ENCODE measurements at places on chromosomes 11 and 22.

- DNase-seq = no peak
Measured at GRCh38 chr11:23778971-23779370, 717.9 kb upstream of the LUZP2 start.

- no peak for DNase-seq
Measured at GRCh38 chr11:2031058-2031457, 33.4 kb upstream of the H19 start.

DNA sequence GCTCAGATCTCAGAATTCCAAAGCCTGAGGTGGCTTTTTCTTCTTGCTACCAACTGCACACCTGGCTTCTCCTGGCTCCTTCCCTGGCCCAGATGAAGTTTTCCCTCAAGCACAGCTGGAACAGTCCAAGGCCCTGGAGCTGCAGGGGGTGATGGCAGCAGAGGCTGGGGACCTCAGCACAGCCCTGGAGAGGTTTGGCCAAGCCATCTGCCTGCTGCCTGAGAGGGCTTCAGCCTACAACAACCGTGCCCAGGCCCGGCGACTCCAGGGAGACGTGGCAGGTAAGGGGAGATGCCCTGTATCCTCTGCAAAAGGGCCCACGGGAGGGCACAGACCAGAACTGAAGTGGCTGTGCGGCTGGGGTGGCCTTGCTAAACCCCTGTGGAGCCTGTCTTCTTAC is 1.2 kb downstream of the TTC36 start:
- no peak for DNase-seq

DNA sequence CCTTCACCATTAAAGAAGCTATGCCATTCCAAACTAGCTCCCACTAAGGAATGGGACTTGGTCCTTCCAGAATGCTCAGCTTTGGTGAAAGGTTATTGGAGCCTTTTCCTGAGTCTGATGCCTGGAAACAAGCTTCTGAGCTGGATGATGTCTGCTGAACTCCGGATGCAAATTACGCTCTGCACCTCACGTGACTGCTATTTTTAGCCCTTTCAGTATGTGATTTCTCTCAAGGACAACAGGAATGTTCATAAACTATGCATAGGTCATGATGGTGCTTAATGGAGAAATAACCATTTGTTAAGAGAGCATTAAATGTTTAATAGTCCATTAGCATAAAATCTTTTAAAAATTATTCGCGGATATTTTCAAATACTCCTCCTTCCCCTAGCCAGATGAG is 631.4 kb upstream of the KIRREL3 start:
- no peak for DNase-seq

DNA sequence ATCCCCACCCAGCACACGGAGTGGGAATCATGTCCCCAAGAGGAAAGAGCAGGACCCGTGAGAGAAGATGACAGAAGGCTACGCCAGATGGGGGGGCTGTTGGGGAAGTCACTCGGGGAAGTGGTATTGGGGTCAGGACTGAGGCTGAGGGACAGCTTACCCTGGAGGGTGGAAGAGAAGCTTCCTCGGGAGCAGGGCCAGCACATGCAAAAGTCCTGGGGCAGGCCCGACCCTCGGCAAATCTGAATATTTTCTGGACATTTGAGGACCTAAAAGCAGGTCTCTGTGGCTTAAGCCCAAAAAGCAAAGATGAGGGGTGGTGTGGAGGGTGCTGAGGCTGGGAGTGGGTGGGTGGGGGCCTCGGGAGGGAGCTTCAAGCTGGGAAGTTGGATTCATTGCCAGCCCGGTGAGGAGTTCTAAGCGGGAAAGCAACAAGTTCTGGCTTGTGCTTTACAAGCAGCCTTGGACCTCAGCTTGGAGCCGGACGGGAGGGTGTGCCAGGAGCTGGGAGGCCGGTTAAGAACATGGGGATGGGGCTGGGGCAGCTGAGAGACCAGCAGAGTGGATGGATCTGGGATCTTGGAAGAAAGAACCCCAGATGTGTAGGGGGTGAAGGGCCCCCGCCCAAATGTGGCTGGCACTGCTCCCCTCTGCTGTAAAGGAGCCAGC is 34.9 kb downstream of the GRAMD4 start:
- no peak for DNase-seq

DNA sequence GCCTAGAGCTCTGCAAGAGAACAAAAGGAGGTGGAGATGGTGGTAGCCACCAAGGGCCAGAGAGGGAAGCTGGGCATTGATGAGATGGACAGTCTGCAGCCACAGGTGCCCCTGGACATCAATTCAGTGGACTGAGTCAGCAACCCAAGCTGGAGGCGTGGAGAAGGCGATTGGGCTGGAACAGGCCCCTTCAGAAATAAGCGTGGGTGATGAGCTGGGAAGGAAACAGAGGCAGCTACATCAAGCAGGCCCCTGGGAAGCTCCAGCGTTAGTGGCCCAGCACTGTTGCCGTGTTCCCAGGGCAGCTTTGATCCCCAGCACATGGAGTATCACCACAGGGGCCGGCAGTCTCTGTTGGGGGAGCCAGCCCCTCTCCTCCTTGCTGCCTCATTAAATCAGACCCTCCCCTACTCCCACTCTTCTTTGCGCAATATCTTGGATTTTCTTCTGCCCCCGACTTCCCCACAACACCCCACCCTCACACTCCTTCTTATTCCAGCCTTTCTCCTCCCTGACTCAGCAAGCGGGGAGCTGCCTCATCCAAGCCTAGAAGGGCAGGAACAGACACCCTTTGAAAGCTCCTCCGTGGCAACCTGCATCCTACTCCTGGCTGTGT is 31.7 kb upstream of the OAF start:
- DNase-seq = no peak

DNA sequence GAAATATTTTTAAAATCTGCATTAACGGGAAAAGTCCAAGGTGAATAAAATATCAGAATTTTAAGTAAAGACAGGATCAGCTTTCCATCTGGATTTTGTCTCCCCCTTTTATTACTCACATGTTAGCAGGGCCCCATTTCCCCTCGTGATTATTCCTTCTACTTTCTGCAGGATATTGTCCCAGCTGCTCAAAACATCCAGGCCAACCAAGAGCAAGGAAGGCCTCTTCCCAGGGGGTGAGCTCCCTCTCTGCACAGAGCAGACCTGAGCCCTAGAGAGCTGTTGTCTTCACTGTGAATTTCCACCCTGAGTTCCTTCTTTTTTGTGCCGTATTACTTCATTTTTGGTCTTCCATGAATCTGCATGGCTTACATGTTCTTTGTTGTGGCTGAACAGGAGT is 3.7 kb upstream of the TMPRSS13 start:
- DNase-seq = no peak

GRCh38 chr22:33126881-33127280 is 68.7 kb upstream of the SYN3 start:
- no peak for DNase-seq

- DNase-seq = peak; percentile 77
Measured at GRCh38 chr11:76318744-76319384, 62.1 kb downstream of the THAP12 start.

DNA sequence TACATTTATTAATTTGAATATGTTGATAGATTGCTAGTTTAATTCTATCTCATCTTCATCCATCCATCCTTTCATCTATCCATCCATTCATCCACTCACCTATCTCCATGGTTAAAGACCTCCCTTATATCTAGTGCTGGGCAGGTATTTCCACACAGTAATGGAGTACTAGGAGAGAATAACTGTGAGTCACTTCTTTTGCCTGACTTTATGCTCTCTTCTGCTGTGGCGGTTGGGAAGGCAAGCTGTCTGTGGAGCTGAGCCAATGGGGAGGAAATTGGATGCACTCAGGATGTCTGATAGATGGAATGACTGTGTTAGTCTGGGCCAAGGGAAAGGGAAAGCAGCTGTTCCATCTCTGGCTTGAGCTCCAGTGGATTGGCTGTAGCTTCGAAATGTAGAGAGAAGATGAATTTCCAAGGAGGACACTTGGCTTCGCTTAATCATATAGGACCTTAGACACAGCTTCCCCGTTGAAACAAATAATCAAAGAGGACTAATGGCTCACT is 60.3 kb downstream of the NELL1 start:
- peak; percentile 8 for DNase-seq

DNA sequence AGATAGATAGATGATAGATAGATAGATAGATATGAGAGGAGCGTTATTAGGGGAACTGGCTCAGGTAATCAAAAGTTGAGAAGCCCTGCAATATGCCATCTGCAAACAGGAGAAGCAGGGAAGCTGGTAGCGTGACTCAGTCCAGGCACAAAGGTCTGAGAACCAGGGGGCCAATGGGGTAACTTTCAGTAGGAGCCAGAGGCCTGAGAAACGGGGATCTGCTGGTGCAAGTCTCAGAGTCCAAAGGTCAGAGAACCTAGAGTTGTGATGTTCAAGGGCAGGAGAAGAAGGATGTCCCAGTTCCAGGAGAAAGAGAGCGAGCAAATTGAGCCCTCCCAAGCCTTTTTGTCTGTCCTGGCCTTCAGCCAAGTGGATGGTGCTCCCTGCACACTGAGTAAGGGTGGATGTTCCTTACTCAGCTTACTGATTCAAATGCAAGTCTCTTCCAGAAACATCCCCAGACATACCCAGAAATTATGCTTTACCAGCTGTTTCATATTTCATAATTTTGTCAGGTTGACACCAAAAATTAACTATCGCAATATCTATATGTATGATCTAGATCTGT is 87.8 kb upstream of the SLC22A12 start:
- DNase-seq = no peak

DNA sequence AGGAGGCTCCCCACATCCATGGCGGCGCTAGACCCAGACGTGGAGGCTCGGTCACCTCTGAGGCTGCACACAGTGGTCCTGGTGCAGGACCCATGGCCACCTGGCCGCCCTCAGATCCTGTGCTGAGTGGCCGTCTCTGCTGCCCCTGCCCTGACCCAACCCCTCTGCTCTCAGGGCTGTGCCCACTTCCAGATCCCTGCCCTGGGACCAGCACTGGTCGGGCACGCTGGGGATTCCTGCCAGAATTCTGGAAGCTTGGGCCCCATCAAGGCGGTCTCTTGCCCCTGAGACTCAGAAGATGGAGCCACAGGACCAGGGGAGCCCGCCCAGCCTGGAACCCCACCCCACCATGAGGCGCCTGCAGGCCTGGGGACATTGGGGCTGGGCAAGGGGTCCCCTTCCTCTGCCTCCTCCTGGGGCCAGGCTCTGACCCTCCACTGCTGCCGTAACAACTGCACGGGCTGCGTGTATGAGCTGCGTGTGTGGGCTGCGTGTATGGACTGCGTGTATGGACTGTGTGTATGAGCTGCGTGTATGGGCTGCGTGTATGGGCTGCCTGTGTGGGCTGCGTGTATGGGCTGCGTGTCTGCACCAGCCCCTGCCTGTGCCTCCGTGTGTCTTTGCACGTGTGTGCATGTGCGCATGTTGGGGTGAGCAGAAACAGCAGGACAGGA is 48.7 kb downstream of the IGLL1 start:
- DNase-seq = no peak

GRCh38 chr11:131163613-131164012 is 206.8 kb upstream of the NTM start:
- no peak for DNase-seq

- DNase-seq = no peak
Measured at GRCh38 chr11:123321636-123322035, 108.4 kb upstream of the GRAMD1B start.

- DNase-seq = no peak
Measured at GRCh38 chr22:37449331-37450001, 22.2 kb upstream of the ELFN2 start.

DNA sequence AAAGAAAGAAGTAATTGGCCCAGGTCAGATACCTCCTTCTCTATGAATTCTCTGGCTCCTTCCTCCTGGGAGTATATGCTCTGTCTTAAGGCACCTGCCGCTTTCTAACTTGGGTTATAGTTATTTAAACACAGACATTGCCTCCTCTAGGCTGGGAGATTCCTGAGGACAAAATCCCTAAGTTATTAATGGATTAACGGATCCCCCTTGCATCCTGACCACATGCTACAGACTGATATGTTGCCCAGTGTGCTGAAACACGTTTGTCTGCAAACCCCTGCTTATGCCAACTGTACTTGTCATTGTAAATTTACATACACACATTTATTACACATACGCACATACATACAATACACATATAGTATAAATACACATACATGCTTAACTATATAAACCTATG is 35.3 kb downstream of the PACSIN2 start:
- no peak for DNase-seq

GRCh38 chr22:19216579-19216978 is 38.0 kb upstream of the SLC25A1 start:
- no peak for DNase-seq

DNA sequence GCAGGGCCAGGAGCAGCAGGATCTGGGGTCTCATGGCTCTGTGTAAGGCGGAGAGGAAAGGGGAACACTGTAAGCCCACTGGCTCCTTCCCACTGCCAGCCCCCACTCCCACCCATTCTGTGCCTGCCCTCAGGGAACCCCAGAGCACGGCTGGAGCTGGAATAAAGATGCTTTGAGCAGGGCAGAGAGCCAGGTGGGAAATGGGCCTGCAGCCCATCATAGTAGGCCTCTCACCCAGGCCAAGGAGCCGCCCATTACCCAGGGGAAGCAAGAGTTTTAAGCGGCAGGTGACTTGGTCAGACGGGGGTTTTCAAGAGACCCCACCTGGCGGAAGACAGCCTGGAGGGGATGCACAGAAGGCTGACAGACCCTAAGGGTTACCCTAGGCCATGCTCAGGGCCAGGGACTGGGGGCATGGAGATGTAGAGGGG is 4.6 kb downstream of the LRRC32 start:
- no peak for DNase-seq

DNA sequence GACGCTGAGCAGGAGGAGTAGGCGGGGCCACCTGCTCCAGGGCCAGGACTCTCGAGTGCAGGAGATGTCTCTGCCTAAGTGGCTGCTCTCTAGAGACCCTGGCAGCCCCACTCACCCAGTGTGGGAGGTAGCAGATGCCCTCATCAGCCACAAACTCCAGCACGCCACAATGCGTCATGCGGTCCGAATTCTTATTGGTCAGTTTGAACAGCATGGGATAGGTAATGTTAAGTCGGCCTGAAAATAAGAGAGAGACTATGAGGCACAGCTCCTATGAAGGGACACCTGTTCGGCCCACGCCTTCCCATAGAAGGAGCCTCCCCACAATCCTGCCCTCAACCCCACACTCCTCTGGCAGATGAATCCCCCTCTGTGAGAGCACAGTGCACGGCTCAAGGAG is 7.4 kb downstream of the UFD1 start:
- no peak for DNase-seq

- no peak for DNase-seq
Measured at GRCh38 chr22:28410050-28410816, 269.4 kb downstream of the TTC28 start.

DNA sequence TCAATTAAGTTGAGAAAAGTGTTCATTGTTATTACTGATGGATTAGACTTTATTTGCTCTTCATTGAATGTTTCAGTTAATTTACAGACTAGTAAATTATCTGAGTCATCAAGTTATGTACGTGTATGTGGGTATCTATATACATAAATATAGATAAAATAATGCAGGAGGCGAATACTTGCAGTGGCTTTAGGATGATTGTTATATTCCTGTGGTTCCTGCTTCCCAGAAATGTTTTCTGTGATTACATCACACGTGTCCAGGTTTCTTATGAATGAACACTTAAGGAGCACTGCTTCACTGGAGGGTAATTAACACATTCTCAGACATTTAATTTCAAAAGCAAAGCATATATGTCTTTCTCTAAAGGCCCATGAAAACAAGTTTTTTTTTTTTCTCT is 28.4 kb downstream of the YAP1 start:
- DNase-seq = no peak

GRCh38 chr22:21714059-21714770 is 21.4 kb downstream of the YPEL1 start:
- DNase-seq = peak; percentile 11

All from NCI-H2029 (cell line).